ENCODE measurements at places on chromosomes 3 and 15.
A peak's percentile ranks its signal among the peaks of the same experiment; 100 is the strongest.

DNA sequence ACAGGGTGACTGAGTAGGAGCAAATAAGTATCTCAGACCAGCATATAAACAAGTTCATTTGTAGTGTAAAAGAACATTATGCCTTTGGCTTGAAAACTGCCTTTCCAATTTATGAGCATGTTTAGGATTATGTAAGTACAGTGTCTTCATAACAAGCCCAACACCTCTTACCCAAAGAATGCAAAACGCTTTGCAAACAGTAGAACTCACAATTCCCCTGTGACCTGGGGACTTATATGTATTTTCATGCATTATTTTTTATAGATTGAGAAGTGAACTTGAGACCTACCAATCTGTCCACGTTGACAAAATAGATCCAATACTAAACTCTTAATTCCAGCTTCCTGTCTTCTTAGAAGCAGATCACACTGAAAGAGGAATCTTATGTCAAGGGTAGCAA is 202.1 kb downstream of the TP63 start:
- DNase-seq = no peak

GRCh38 chr15:65856821-65857455 is 12.4 kb upstream of the RAB11A start:
- DNase-seq = peak; percentile 57

DNA sequence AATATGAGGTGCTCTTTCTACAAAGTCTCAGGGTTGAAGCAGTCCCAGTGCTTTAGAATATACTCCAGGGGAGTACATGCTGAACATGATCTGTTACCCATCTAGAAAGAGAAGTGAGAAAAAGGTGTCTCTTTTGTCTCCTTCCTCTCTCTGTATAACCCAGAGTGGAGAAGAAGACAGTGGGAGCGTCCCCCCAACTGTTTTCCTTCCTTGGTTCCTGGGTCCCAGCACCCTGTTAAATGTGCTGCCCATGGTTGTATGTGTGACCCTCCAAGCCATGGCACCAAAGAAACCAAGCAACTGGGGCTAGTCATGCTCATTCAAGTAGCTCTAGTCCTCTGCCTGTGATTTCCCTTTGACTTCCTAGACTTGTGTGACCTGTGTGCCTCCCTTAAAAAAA is 683.7 kb downstream of the TBL1XR1 start:
- no peak for DNase-seq

GRCh38 chr3:32495085-32495484 is 7.6 kb downstream of the CMTM6 start:
- no peak for DNase-seq

DNA sequence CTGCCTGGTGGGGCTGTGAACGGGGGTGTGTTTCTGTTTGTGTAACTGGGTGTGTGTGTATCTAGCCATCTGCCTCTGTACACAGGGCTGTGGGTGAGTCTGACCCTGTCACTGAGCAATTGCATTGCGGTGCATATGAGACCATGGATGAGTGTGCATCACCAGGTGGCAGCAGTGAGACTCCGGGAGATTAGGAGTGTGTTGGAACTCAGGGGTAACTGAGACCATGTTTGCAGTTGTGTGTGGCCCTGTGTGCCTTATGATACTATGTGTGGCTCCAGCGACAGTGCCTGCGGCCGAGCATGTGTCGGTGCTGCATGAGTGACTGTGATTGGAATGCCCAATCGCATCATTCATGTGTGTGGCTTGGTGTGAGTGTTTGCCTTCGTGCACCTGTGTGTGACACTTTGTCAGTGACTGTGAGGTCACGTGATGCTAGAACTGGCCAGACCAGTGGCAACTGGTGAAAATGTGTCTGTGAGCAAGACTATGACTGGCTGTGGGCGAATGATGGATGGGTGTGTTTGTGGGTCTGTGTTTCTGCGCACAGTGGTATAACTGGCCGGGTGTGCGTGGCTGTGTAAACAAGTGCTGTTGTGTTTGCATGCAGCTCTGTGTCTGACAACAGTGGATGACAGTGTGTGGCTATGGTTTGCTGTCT is 14.0 kb downstream of the VILL start:
- peak; percentile 74 for DNase-seq

GRCh38 chr15:47397655-47398054 is 319.6 kb upstream of the SEMA6D start:
- DNase-seq = no peak

Measured in uterus (tissue), 4 donors.